ENCODE measurements at places on chromosomes 11 and 22. TPM values are rescaled to one million over a fixed set of nuclear protein-coding genes. Genes with fewer than 3 reads are reported as not detected.

TSSK2 gene
- not detected for polyA plus RNA-seq

CD3G gene
- polyA plus RNA-seq = not detected

TST gene
- 16.3 TPM for polyA plus RNA-seq

LRRC4C gene
- 1.1 TPM for polyA plus RNA-seq

JAML gene
- polyA plus RNA-seq = 1.0 TPM

RTN4RL2 gene
- polyA plus RNA-seq = 13.1 TPM

PGA3 gene
- 0.37 TPM for polyA plus RNA-seq

ST14 gene
- 7.9 TPM for polyA plus RNA-seq

TIGD3 gene
- polyA plus RNA-seq = 1.5 TPM

OR5D14 gene
- not detected for polyA plus RNA-seq

PLAAT2 gene
- 0.42 TPM for polyA plus RNA-seq

CASP4 gene
- polyA plus RNA-seq = not detected

TRMU gene
- 40.3 TPM for polyA plus RNA-seq

FGF19 gene
- 22.3 TPM for polyA plus RNA-seq
